ENCODE measurements at places on chromosomes 3 and 15. TPM values are rescaled to one million over a fixed set of nuclear protein-coding genes. Genes with fewer than 3 reads are reported as not detected.

DNA sequence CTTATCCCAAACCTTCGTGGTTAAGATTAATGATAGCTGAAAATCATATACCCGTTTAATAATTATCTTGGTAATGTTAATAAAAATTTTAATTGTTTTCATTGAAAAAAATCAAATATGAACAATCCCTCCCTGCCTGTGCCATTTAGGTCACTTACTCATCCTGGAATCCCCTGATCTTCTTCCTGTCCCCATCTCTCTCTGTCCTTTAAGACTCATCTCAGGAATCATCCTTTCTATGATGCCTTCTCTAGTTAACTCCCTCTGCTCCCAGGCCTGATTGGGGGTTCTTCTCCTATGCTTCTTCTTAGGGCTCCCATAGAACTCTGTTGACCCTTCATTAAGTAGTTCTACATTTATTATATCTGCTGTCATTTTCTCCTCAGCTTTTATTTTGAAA is 91.6 kb downstream of the MBNL1 start:
- no peak for DNase-seq
- no peak overlapping the region for H3K4me3 ChIP-seq
- peaks cover 7% of the 10 kb centered on the region for H3K4me1 ChIP-seq
- peaks cover 1% of the 10 kb centered on the region for H3K36me3 ChIP-seq
- no peaks in the 10 kb centered on the region for H3K27me3 ChIP-seq
- H3K27ac ChIP-seq: no peak overlapping the region

DNA sequence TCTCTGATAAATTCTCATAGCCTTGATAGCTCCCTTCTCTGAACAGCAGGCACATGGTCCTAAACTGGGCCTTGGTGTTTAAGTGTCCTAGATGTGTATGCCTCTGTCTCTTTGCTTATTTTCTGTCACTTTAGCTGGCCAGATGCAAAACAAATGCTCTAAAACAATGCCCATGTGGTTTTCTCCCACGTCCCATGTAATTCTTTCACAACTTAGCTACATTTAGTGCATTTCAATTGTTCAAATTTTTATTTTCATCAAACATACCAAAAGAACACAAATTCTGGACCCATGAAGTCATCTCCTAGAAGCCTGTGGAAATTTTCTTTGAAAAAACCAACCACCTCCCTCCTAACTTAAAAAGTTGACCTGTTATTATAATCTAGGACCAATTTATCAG is 491.3 kb upstream of the AGTR1 start:
- no peak overlapping the region for H3K27ac ChIP-seq
- no peak for DNase-seq
- H3K4me1 ChIP-seq: no peaks in the 10 kb centered on the region
- H3K36me3 ChIP-seq: no peaks in the 10 kb centered on the region

DNA sequence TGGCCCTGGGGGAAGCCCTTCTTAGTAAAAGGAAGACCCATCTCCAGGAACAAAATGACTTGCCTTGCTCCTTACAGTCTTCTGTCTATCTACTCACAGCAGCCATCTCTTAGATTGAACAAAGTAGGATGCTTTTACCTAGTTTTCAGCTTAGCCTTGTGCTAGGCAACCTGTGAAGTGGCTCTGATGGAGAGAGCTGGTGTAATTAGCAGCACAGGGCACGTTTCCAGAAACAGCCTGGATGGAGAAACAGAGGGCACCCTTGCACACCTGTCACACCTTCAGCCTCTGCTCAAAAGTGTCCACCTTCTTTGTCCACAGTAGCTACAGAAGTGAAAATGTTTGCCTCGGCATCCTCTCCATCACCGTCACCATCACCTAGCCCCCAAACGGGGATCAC is 292.9 kb downstream of the RORA start:
- no peaks in the 10 kb centered on the region for H3K4me1 ChIP-seq
- no peak overlapping the region for H3K4me3 ChIP-seq
- no peaks in the 10 kb centered on the region for H3K36me3 ChIP-seq
- H3K27me3 ChIP-seq: no peaks in the 10 kb centered on the region

DNA sequence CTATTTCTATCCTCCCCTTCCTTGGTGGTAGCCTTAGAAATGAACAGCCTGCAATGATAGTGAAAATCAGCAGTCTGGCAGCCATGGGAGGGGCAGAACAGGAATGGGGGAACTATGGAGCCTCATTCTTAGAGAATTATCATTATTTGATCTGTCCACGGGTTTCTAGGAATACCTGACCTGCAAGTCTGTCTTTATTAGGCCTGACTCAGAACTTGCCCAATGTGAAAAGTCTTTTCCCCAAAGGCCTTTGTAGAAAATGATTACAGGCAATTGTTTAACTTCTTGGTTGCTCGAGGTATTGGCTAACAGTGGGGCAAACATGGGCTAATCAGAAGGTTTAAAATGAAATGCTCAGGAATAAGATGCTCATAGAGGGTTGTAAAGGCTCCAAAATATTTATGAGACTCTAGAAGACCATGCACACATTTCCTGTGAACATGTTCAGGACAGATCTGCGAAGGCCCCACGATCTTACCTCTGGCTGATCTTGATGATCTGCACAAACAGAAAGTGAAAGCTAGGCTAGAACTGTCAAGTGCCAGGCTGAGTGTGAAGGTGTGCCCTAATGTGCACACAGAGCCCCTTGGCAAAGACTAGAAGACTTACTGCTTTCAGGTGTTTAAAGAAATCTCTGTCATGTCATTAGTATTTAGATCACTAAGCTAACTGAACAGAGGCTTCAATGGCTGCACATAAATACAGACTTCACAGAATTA is 39.6 kb upstream of the LAMP3 start:
- no peak overlapping the region for H3K4me3 ChIP-seq
- DNase-seq: no peak
- H3K27me3 ChIP-seq: no peaks in the 10 kb centered on the region
- no peaks in the 10 kb centered on the region for H3K36me3 ChIP-seq
- no peaks in the 10 kb centered on the region for H3K4me1 ChIP-seq
- no peak overlapping the region for H3K27ac ChIP-seq

DNA sequence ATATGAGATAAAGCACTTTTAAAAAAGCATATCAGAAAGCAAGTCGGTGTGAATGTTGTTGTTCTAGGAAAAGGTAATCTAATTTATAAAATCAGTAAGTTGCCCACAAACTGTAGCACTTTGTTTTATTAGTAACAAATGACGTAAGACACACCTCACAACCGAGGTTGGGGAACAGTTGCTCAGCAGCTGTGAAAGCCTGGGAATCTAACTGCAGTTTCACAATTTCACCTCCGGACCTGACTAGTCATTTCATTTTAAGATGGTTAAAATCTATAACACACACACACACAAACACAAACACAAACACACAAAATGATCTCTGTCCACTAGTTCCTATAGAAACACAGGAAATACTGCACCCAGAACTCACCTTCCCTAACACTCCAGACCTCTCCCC is 406.7 kb upstream of the NR2F2 start:
- H3K27me3 ChIP-seq: no peaks in the 10 kb centered on the region
- H3K36me3 ChIP-seq: no peaks in the 10 kb centered on the region
- DNase-seq: no peak
- no peak overlapping the region for H3K4me3 ChIP-seq
- no peaks in the 10 kb centered on the region for H3K4me1 ChIP-seq

GRCh38 chr3:165192610-165193192 is 3.5 kb downstream of the SLITRK3 start:
- peaks cover 65% of the 10 kb centered on the region for H3K27me3 ChIP-seq
- H3K4me3 ChIP-seq: no peak overlapping the region
- no peaks in the 10 kb centered on the region for H3K36me3 ChIP-seq
- DNase-seq: peak; percentile 25

GRCh38 chr15:75036212-75036616 is 12.8 kb downstream of the PPCDC start:
- no peak overlapping the region for H3K27ac ChIP-seq
- no peaks in the 10 kb centered on the region for H3K36me3 ChIP-seq
- H3K4me1 ChIP-seq: no peaks in the 10 kb centered on the region
- H3K27me3 ChIP-seq: no peaks in the 10 kb centered on the region
- DNase-seq: no peak

DNA sequence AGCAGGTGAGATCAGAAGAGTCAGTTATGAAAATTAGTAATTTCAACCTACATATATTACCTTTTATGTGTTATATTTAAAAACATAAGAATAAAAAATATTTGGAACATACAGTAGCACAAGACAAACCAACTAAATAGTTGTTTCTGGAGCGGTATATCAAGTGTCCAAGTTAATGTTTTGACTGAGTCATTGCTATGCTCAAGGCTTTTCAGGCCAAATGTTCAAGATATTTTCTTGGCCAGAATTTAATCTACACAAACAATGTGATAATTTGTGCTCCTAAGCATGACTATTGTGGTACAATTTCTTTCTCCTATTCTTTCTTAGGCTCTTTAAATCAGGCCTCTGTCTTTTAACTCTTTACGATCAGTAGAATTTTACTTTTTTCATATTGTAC is 412.4 kb downstream of the RAP2B start:
- no peak overlapping the region for H3K27ac ChIP-seq
- H3K27me3 ChIP-seq: no peaks in the 10 kb centered on the region
- no peak overlapping the region for H3K4me3 ChIP-seq
- no peak for DNase-seq
- H3K36me3 ChIP-seq: no peaks in the 10 kb centered on the region

DNA sequence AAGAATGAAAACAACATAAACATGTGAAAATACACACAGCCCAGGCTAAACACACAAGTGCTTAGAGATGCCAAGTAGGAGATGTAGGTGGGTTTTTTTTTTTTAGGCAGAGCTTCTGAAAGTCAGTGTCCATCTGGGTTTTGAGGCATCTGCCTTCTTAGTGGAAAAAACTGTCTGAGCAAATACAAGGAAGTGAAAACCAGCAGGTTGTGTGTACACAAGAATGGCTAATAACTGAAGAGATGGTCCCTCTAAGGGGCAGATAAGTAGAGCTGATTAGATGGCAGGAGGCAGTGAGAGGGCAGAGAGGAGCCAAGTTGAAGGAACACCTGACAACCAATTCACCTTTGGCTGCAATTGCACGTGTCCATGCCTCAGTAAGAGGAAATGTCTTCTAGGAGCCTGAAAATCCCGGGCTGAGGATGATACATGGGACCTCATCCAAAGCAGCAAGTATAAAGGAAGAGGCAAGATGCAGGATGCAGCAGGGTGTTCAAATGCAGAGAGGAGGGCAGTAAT is 34.9 kb downstream of the CYP19A1 start:
- no peaks in the 10 kb centered on the region for H3K4me1 ChIP-seq
- DNase-seq: no peak
- H3K27me3 ChIP-seq: no peaks in the 10 kb centered on the region
- no peaks in the 10 kb centered on the region for H3K36me3 ChIP-seq
- H3K4me3 ChIP-seq: no peak overlapping the region

DNA sequence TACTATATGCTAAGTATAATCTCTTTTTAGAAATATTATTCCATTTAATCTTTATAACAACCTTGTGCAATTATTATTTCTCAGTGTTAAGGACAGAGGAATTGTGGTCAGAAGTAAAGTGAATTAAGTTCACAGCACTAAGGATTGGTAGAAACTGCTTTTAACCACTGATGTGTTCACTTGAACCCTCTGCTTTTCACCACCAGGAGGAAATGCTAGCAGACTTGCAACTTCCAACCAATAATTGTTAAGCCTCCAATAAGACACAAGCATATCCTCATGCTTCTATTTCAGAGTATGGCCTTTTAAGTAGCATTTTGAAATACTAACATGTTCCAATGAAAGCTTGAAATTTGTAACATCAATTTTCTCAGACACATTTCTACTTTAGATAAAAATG is 527.4 kb downstream of the SI start:
- H3K4me3 ChIP-seq: no peak overlapping the region
- no peaks in the 10 kb centered on the region for H3K27me3 ChIP-seq
- no peak for DNase-seq
- no peaks in the 10 kb centered on the region for H3K36me3 ChIP-seq
- H3K27ac ChIP-seq: no peak overlapping the region

UTS2B gene
- 0.43 TPM for total RNA-seq

SPATA12 gene
- total RNA-seq: not detected

PPP1R14D gene
- not detected for total RNA-seq

PAK6 gene
- total RNA-seq: 8.4 TPM

COL6A6 gene
- 42.8 TPM for total RNA-seq

CORO2B gene
- total RNA-seq: 12.5 TPM
